ENCODE measurements at places on chromosomes 1 and 21.

- DNase-seq = peak; percentile 14
Observed at GRCh38 chr1:200468264-200469001, 58.6 kb upstream of the ZNF281 start.

DNA sequence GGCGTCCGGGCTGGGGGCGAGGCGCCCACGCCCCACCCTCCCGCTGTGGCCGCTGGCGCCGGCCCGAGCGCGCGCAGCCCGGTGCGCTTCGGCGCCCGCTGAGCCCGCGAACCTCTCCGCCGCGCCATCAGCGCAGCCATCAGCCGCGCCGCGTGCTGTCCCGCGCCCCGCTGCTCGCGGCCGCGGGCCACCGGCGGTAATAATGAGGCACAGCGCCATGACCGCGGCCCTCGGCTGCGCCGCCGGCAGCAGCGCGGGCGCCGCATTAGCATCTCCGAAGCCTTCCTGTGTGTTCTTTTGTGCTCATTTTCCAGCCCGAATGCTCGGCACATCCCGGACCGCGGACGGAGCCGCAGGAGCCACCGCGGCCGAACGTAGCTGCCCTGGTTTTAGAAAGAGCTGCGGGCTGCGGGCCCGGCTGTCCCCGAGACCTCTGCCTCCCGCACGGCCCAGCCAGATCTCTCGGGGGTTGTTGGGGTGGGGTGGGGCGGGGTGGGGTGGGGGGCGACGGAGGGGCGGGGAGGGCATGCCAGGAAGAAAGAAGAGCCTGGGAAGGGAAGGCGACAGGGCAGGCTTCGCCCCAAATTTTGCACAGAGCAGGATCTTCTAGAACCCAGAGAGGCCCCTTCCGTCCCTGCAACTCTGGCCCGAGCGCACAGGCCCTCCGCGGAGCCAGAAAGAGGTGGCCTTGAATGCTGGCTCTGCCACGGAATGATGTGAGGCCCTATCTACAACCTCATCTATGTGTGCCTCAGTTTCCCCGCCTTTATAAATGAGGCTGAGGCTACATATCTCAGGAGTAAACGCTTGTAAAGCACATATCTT lies 55.3 kb downstream of the RRAGC start:
- no peak for DNase-seq

GRCh38 chr21:37139902-37140301 lies 66.8 kb downstream of the TTC3 start:
- no peak for DNase-seq

DNA sequence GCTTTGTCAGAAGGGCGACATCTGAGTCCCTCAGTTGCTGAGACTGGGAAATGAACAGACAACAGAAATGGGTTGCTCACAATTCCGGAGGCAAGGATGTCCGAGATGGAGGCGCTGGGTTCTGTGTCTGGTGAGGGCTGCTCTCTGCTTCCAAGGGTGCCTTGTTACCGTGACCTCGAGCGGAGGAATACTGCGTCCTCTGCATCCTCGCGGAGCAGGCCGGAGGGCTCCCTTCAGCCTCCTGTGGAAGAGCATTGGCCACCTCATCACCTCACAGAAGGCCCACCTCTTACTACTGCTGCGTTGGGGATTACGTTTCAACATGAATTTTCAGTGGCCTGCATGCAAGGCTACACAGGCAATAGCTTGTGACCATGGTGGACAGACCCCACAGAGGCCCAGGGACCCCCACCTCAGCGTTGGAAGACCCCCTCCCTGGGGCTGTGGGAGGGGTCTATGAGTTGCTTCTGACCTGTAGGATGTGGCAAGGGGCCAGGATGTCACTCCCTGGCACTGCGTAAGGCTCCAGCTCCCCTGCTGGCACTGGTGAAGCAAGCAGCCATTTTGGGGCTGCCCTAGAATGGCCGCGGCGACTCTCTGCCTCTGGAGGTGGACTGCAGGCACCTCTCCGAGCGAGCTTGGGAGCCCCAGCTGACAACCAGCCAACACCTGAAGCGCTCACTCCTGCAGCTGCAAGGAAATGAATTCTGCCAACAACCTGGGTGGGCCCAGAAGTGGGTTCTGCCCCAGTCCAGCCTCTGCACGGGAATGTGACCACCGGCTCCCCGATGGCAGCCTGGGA lies 36.3 kb upstream of the COL6A1 start:
- no peak for DNase-seq
